ENCODE measurements at places on chromosomes 11 and 22. TPM values are rescaled to one million over a fixed set of nuclear protein-coding genes. Genes with fewer than 3 reads are reported as not detected.
A peak's percentile ranks its signal among the peaks of the same experiment; 100 is the strongest.

Gene GVQW3
- total RNA-seq, result 2.3 TPM

DNA sequence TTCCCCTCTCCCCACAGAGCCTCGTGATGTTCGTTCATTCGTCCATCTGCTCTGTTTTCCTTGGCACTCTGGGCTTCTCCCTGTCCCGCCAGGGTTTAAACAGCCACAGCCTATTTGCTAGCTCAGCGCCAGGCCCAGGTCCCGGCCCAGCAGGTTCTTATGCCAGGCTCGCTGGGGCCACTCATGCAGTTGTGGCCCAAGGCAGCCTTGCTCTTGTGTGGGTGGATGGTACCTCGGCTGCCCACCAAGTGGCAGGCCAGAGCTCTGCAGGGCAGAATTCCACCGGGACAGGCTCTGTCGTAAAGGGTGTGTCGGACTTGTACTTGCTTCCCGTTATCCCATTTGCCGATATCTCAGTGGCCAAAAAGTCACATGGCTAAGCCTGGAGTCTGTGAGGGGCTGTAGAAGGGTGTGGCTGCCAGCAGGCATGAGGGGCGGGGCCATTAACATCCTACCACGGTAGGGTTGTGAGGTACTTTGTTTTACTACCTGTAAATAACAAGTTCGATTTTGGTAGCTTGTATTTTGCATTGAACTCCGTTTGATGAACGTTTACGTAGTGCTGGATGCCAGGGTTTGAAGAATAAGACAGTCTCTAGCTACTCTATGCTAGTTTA lies 7.9 kb downstream of the FAM118A start:
- peak; percentile 36 for DNase-seq

Gene SOX6
- 75.7 TPM for total RNA-seq

GRCh38 chr11:88536616-88537265 lies 199.2 kb upstream of the CTSC start:
- no peak for DNase-seq

DNA sequence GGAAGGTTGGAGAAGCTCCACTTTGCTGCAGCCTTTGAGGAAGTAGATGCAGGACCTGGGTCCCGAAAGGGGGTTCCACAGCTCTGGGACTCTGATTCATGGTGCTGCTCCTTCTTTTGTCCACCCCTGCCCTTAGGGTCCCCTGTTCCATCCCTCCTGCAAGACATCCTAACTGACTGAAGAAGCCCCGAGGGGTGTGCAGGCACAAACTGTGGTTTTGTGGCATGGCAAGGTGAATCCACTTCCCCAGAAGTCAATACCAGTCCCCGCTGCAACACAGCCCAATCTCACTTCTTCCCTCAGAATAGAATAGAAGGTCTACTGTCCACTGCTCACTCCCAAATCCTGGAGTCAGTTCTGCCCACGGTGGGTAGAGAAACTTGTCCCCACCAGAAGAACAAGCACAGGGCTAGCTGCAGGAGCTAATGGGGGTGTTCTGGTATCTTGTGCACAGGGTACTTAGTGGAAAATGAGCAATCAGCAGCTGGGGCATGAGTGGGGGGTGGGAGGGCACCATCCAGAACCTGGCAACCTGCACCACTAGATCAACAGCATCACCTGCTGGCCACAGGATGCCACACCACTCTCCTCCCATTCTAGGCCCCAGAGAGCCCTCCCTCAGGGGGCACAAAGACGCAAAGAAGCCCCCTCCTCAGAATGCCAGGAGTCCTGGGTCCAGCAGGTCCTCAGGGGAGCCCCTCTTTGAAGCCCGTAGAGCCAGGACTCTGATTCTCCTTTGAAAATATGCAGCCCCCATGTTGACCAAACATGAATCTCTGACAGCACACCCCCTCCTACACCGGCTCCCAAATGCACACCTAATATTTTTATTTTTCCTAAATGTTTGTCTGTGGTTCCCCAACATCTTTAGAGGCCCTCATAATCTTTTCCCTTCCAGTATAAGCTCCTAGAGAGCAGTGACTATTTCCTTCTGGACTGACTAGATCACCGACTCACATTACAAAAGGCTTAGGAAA lies 14.1 kb downstream of the SPATA19 start:
- no peak for DNase-seq
